ENCODE measurements at places on chromosomes 6 and 20.

- no peak for DNase-seq
These were observed 88.3 kb downstream of the SSR1 start for GRCh38 chr6:7224731-7225130.

GRCh38 chr6:44797746-44798145, 410.2 kb downstream of the CDC5L start:
- no peak for DNase-seq

GRCh38 chr6:110183292-110183885, 3.2 kb downstream of the CDC40 start:
- DNase-seq = no peak

DNA sequence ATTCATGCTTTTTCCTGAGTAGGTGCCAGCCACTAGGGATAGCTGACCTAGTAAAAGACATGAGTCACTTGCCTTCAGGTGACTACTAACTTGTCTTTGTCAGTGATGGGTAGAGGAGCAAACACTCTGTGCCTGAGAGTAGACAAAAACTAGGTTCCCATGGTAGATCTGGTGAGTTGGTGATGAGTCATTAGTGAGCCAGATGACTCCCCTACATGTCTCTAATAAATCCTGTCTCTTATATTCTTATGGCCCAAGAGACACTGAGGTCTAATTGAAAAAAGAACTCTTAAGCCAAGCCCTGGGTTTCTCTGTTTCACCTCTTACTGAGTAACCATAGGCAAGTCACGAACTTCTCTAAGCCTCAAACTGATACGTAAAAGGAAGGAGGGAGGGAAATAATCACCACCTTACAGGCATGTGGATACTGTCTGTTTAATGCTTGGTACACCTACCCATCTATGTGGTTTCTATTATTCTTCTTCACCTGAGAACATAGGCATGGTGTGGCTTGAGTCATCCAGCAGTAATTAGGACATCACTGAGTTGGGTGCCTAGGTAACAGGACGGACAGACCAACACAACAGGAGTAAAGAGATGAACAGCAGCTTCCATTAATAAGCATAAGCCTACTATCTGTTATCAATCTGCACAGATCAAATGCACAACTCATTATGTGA, 20.3 kb downstream of the TTPAL start:
- no peak for DNase-seq

DNA sequence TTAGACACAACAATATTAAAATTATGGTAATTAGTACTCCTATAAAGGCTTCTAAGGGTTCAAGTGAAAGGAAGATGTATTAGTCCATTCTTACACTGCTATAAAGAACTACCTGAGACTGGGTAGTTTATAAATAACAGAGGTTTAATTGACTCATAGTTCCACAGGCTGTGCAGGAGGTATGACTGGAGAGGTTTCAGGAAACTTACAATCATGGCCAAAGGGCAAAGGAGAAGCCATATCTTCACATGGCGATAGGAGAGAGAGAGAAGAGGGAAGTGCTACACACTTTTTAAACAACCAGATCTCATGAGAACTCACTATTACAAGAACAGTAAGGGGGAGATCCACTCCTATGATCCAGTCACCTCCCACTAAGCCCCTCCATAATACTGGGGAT, 52.9 kb downstream of the TINAG start:
- no peak for DNase-seq

GRCh38 chr6:5096482-5096881, 11.3 kb downstream of the PPP1R3G start:
- no peak for DNase-seq

DNA sequence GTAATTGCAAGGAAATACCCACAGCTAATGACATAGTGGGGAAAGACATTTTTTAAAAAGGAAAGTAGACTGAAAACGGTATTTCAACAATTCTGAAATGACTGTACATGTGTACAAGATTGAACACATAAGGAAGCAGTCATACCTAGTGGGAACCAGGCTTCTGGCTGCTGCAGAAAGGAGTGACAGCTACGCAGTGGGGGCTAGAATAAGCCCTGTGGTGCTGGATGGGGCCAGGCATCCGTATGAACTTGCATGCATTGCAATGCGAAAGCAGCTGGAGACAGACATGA, 54.9 kb upstream of the GPR31 start:
- DNase-seq = no peak

GRCh38 chr20:50099565-50099991, 13.4 kb downstream of the UBE2V1 start:
- DNase-seq = no peak

All from anterior cingulate cortex (tissue), 58 donors.